ENCODE measurements at places on chromosomes 2 and 18.

GRCh38 chr2:222866358-222866960 is 5.6 kb downstream of the ACSL3 start:
- DNase-seq: no peak

DNA sequence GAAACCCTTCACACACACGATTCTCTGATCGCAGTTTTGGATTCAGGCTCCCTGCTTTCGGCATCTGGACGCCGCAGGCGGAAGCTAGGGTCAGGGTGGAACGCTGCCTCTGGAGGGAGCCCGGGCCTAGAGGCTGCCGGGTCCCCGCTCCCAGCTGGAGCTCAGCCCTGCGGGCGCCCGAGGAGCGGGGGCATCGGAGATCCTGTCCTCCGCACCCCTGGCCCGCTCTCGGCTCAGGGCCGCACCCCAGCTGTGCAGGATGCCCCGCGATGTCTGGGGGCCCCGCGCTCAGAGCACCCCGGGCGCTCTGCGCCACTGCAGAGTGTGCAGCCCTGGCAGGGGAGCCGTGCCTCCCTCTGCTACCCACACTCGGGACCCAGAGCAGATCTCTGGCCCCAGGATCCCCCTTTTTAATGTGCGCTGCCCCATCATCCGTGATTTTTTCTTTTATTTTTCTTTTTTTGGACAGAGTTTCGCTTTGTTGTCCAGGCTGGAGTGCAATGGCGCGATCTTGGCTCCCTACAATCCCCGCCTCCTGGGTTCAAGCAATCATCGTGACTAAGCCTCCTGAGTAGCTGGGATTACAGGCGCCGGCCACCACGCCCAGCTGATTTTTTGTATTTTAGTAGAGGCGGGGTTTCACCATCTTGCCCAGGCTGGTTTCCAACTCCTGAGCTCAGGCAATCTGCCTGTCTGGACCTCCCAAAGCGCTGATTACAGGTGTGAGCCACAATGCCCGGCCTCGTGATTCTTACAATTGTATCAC is 54.8 kb upstream of the TUBA3E start:
- no peak for DNase-seq

DNA sequence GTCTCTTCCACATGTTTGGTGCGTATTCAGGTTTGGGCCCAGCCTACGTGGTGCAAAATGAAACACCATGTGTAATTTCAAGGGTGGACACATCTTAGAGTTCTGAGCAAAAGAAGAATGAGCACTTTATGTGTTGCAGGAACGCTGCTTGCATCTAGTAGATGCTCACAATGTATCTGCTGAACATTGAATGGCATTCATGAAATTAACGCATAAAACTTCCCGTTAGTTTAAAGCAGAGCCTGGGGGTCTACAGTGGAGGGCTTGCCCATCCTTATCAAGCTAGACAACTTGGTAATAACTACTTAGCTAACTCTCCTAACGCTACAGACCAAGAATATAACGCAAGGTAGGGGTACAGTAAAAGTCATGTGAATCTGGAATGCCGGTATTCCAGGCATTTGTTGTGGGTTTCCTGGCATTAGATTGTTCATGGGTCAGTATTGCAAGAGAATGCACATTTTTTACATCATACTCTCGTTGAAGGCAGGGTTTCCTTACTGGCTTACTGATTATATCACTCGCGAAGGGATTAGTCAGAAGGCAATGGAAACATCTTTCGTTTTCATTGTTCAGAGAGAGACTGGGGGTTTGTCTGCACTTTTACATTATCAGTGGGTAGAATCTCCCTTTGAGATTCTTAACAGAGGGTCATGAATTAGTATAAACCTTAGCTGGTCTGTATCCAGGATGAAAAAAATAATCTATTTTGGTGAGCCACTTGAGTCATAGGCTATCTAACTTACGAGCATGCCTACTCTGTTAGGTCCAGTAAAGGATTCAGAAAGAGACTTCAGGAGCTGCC is 229.5 kb upstream of the EPAS1 start:
- DNase-seq: no peak

DNA sequence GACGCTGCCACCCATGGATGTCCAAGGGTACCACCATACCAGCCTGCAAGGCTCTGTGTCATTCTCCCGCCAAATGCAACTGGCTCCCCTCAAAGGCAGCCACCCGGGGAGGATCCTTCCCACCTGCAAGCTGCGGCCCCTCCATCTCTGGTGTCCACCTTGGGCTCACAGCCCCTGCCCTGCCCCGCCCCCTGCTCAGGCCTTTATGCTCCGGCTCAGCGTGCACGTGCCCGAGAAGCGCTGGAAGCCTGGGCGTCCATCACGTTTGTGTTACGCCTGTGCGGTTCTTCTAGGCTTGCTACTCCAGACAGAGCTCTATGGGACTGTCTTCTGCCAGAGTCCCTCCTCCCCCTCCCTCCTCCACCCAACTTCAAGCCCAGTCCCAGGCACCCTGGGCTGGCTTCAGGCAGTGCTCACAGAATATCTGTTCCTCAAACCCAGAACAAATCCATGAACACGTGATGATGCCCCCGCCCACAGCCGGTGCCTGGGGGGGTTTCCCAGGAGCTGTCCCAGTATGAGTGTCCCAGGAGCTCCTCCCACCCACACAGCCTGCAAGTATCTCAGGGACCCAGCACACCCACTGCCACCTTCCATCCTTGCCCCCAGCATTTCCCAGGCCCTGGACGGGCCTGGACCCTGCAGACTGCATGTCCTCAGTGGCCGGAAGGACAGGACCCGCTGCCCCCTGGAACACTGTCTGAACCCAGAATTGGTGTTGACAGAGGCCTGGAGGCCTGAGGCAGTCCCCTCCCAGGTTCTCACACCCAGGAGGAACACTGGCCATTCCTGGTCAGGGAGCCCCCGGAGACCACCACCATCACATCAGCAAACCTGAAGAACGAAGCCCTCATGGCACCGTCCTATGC is 30.3 kb downstream of the KIF1A start:
- no peak for DNase-seq

All from activated CD8-positive, alpha-beta memory T cell treated with anti-CD3 and anti-CD28 coated beads for 1 hour (primary cell).